ENCODE measurements at places on chromosomes 2 and 18.

DNA sequence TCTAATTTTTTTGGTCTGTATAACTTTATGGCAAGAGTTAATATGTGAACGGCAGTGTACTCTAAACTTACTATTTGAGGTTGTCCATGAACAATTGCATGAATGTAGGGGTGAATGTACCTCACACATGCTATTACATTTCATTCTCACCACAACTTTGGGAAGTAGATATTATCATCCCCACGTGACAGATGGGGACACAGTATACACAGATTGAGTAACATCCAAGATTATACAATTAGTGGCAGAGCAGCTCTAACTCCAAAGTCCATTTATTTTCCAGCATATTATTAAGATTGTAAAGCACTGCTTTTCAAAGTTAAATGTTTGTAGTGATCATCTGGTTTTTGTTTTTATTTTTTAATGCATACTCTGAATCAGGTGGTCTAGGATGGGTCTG, 622.1 kb upstream of the ZEB2 start:
- DNase-seq, result no peak

DNA sequence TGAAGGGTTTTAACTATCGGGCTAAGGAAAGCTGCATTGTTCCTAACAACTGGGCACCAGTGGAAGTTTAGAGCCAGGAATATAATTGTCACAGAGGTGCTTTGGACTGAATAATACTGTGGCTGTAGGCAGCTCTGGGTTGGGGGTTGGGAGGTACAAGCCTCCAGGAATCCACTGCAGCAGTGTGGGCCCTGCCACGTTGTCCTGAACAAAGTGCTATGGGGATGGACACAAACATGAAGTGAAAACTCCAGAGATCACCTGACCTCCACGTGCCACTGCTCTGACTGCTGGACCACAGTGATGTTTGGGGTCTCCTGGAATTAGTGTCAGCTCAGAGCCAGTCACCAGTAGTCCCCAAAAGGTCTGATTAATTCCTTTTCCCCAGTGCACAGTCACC, 110.9 kb downstream of the BCL2 start:
- DNase-seq, result no peak

DNA sequence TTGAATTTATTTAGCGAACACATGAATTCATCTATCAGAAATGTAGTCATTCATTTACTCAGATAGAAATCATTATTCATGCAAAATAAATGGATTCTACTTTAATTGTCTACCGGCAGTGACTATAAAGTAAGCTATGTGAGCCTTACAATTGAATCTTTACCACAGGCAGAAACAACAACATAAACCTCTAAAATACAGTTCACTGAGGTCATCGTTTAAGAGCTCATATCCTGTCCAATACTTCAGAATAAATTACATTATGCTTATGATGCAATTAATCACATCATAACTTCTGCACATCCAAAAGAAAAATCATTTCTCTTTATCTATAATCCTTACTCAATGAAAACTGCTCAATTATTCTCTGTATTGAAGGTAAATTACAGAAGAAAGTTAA, 244.7 kb downstream of the HNMT start:
- DNase-seq, result no peak

GRCh38 chr2:25103287-25103871, 61.5 kb downstream of the EFR3B start:
- peak; percentile 39 for DNase-seq

DNA sequence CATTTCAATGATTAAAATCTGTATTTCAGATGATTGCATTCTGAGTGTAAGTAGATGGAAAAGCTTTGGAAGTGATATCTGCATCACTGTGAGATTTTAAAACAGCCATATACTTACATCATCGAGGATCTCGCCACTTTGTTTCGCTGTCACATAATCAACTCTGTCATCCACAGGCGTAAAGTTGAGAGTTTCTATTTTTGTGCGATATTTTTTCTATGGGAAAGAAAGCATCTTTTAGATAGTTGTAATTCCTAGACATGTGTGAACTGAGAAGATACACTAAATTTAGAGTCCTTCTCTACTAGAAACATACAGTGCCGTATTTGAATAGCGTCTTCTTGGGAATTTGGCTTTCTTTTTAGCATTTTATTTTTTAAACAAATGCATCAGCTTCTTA, 158.8 kb downstream of the RIF1 start:
- DNase-seq, result no peak

DNA sequence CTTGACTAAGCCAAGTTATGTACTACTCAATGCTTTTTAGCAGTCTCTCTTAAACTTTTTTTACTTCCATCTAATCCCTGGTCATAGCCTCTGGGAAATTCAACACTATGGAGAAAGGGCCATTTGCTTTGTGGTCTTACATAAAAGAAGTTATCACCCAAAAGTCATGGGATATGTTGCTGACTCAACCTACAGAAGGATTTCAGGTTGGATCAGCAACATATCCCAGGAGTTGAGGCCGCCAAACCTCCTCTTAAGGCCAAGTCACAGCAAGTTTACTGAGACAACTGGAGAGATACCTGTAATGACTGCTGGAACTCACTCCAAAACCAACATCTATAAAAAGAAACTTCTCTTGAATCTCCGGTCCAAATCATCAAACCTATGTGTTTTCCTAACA, 141.1 kb downstream of the IRS1 start:
- no peak for DNase-seq

GRCh38 chr18:10131081-10131459, 217.3 kb downstream of the VAPA start:
- DNase-seq, result no peak

DNA sequence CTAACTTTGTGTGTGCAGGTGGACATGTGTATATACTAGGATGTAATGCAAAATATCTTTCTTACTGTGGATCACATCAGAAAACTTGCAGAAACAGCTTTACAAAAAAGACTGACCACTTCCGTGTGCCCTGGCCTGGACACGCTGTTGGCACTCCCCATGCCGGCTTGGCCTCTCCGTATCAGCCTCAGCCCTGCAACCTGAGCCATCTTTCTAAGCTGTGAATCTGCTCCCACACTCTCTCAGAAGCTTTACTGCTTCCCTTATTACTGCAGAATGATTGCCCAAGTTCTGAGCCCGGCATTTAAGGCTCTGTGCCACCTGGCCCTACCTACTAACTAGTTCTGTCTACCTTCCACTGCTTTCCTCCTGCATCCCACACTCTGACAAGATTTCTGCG, 37.8 kb downstream of the MYO7B start:
- DNase-seq, result no peak

GRCh38 chr2:79139423-79139822, 19.1 kb downstream of the REG1A start:
- DNase-seq, result no peak

GRCh38 chr2:120711694-120712093, 24.0 kb upstream of the GLI2 start:
- no peak for DNase-seq

DNA sequence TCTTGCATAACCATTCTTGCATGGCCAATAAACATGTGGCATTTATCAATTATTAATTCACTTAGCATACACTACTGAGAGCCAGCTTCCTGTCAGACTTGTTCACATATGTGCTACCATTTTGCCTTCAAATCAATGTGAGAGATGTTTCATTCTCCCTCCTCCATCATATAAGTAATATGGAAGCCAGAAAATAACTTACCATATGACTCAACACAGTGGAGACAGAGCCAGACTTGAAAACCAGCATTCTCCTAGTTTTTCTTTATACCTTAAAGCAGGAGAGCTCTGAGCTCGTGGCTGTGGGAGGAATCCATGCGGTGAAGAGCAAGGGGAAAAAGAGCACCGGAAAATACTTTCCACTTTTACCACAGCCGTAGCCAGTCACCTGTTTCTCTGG, 215.0 kb upstream of the LRATD1 start:
- DNase-seq, result no peak

DNA sequence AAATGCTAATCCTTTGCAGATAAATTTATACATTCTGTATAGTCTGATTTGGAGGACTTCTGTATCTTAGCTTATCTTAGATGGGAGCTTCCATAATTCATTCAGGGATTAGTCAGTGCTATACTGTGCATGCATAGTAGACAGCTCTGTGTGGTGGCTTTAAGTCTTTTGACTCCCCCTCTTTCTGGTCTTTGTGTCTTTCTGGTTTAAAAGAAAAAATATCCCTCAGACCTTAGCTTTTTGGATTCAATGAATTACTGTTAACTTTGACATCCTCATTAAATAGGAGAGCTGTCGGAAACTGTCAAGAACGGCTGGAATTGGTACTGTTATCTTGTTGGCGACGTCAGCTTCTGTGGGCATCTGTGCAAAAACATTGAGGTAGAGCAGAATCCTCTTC, 130.4 kb downstream of the SPTBN1 start:
- DNase-seq, result no peak

- no peak for DNase-seq
Measured at GRCh38 chr2:134447669-134448068, 193.8 kb downstream of the MGAT5 start.
